ENCODE measurements at places on chromosomes 6 and 20.

- no peak for DNase-seq
Measured at GRCh38 chr20:10578607-10579006, 95.2 kb downstream of the JAG1 start.

- DNase-seq, result no peak
Measured at GRCh38 chr20:22425344-22426295, 158.8 kb downstream of the FOXA2 start.

DNA sequence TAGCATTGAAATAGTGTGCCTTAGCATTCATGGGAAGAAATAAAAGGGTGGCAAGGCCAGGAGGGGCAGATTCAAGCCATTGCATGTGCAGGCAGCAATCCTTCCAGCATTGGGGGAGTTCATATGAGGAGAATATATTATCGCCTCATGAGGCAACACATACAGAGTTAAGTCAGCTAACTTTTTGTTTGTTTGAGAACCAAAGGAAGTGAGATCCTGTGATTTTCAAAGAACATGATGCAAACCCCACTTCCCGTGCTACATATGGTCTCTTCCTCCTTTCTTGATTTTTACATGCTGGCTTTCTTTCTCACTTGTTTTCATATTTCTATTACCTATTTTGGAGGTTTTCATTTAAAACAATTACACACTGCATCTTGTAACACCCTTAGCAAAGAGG is 579.7 kb upstream of the ARID1B start:
- no peak for DNase-seq

GRCh38 chr6:53986165-53986720 is 125.0 kb upstream of the MLIP start:
- DNase-seq, result no peak

DNA sequence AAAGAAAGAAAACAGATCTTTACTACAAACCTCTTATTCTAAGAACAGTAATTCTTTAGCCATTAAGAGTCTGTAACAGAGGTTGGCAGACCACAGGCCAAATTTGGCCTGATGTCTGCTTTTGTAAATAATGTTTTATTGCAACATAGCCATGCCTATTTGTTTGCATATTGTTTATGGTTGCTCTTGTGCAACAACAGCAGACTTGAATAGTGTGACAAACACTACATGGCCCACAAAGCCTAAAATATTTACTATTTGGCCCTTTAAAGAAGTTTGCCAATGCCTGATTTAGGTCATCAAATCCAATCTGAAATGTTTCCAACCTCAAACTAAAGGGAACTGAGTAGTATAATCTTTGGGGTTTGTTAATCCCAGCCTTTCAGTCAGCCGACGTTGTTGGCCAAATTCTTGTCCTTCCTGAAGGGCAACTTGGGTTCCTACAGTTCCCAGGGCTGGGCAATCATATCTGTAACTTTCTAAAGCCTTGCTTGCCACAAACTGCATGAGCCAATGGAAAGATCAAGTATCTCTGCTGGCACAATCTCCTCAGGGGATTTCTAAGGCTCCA is 33.9 kb upstream of the TBC1D20 start:
- DNase-seq, result no peak

GRCh38 chr20:18796282-18796833 is 17.2 kb upstream of the SCP2D1 start:
- DNase-seq, result no peak

GRCh38 chr6:40436685-40437604 is 150.2 kb downstream of the LRFN2 start:
- DNase-seq, result no peak

- DNase-seq, result no peak
Measured at GRCh38 chr6:12813321-12813720, 96.8 kb downstream of the PHACTR1 start.

DNA sequence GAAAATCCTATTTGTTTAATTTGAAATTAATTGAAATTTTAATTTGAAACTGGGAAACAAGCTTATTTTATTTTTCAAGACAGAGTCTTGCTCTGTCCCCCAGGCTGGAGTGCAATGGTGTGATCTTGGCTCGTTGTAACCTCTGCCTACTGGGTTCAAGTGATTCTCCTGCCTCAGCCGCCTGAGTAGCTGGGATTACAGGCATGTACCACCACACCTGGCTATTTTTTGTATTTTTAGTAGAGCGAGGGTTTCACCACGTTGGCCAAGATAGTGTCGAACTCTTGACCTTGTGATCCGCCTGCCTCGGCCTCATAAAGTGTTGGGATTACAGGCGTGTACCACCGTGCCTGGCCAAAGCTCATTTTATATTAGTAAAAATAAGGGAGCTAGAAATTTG is 4.2 kb downstream of the SRSF3 start:
- DNase-seq, result no peak

GRCh38 chr6:48240287-48240686 is 129.3 kb upstream of the PTCHD4 start:
- DNase-seq, result no peak

GRCh38 chr20:41654884-41655283 is 36.7 kb upstream of the CHD6 start:
- DNase-seq, result no peak

DNA sequence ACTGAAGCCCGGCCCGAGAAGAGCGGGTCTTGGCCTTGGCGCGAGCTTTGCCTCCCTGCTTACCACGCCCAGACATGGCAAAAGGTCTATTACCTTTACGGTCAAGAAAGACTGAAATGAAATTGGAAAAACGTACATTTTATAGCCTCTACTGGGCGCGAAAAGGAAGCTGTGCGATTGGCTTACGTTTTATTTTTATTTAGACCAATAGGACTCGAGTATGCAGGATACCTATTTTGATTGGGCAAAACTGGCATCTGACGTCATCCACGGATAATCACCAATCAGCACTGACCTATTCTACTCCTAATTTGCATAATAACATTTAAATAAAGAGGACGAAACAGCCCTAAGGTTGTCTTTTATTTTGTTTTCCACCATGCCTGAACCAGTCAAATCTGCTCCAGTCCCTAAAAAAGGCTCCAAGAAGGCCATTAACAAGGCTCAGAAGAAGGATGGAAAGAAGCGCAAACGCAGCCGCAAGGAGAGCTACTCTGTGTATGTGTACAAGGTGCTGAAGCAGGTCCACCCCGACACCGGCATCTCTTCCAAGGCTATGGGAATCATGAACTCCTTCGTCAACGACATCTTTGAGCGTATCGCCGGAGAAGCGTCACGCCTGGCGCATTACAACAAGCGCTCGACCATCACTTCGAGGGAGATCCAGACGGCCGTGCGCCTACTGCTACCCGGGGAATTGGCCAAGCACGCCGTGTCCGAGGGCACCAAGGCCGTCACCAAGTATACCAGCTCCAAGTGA is 97.4 kb downstream of the OR2B2 start:
- no peak for DNase-seq

GRCh38 chr6:150004101-150004782 is 21.1 kb downstream of the RAET1L start:
- DNase-seq, result no peak

DNA sequence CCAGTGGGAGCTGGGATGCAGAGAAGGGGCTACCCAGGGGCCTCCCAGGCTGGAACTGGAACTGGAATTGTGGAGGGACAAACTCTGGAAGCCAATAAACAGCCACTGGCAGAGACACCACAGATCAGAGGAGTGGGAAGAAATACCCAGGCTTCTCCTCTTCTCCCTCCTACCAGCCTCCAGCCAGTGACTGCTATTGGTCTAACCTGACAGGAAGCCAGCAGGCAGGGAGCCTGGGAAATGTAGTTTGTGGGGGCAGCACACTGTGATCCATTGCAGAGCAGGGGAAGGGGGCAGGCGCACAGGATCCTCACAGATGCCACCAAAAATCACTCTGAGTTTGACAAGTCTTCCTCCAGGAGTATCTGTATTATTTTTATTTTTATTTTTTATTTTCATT is 12.1 kb upstream of the MLN start:
- no peak for DNase-seq

- DNase-seq, result peak; percentile 23
Measured at GRCh38 chr6:33014841-33015634, 5.6 kb upstream of the HLA-DOA start.

DNA sequence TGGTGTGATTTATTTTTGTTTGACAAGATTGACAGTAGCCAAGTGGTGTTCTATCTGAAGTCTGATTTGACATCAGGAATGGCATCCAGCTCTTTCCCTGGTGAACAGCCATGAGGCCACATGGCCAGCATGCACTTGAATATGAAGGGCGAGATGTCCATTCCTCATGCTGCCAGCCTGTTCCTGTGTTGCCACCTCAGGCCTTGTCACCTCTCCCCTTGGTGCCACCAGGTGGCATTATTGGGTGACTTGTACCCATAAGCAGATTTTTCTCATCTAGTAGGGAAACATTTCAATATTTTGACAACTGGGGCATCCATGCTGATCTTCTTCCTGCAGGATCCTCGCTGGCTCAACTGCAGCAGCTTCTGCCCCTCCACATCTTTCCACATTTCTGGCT is 199.1 kb downstream of the ERMARD start:
- DNase-seq, result no peak

DNA sequence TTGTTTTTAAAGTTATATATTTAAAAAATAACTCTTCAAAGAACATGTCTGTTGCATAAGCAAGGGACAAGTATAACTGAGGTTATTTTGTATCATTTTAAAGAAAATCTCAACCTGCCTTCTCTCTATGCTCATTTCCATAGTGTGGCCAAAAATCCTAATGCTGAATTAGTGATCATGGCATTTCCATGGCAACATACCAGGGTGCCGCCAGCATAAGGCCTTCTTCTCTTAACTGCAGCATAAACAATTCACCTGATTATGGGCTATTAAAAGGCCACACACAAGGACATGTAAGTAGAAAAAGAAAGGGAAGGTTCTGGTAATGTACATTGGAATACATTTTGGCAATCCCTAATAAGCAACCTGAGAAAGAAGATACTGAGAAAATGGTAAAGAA is 95.1 kb upstream of the RNF217 start:
- DNase-seq, result no peak

- DNase-seq, result no peak
Measured at GRCh38 chr6:138248878-138249277, 30.6 kb upstream of the PBOV1 start.

DNA sequence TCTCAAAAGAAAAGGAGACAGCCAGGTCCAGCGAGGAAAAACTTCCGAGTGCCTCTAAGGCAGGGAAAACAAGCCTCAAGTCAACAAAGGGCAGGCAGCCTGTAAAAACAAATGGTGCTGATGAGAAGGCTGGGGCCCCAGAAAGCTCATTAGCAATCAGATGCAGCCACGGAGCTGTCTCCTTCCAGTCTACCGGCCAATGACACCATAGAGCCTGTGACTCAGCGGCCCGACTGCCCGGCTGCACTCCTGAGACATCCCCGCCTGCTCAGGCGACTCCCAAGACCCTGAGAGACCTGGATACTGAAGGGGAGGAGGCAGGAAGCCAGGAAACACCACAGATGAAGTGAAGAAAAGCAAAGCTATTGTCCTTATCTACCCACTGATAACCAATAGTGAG is 120.1 kb upstream of the HDDC2 start:
- no peak for DNase-seq

- DNase-seq, result no peak
Measured at GRCh38 chr6:126033696-126034095, 47.4 kb downstream of the TRMT11 start.

- no peak for DNase-seq
Measured at GRCh38 chr6:132198040-132198439, 203.2 kb downstream of the MOXD1 start.

Data from stimulated activated CD8-positive, alpha-beta memory T cell treated with anti-CD3 and anti-CD28 coated beads, Interleukin-2, amount 100 ng/mL, for 1 hour (primary cell).